ENCODE measurements at places on chromosomes 7 and 10.
A peak's percentile ranks its signal among the peaks of the same experiment; 100 is the strongest.

DNA sequence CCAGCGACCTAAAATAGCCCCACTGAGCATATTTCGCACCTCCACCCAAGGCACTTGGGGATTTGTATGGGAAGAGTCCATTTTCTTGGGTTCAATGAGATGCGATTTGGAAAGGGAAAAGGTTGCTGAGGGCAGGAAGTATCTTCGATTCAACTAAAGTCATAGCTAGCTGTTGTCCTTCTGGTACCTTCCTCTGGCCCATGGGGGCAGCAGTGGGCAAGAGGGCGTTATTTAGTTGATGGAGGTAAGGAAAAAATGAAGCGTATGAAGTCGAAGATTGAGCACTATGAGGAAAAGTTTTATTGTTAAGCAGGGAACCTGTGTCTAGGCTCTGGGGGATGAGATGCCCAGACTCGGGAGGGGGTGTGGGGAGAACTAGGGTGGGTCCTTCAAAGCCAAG, 135.4 kb downstream of the EVX1 start:
- DNase-seq = peak; percentile 22

- DNase-seq = peak; percentile 80
These were observed 257.7 kb upstream of the NFE2L3 start for GRCh38 chr7:25894002-25894901.

DNA sequence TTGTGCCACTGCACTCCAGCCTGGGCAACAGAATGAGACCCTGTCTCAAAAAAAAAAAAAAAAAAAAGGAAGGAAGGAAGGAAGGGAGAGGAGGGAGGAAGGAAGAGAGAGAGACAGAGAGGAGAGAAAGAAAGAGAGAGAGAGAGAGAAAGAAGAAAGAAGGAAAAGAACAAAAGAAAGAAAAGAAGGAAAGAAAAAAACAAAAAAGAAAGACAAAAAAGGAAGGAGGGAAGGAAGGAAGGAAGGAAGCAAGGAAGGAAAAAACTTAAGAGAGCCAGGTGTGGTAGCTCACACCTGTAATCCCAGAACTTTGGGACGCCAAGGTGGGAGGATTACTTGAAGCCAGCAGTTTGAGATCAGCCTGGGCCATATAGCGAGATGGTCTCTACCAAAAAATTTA, 731 bp upstream of the SPACDR start:
- no peak for DNase-seq

- DNase-seq = no peak
These were observed 210.8 kb downstream of the ADAM12 start for GRCh38 chr10:126177417-126178030.

GRCh38 chr7:98840722-98841121, 29.1 kb downstream of the TMEM130 start:
- peak; percentile 93 for DNase-seq

DNA sequence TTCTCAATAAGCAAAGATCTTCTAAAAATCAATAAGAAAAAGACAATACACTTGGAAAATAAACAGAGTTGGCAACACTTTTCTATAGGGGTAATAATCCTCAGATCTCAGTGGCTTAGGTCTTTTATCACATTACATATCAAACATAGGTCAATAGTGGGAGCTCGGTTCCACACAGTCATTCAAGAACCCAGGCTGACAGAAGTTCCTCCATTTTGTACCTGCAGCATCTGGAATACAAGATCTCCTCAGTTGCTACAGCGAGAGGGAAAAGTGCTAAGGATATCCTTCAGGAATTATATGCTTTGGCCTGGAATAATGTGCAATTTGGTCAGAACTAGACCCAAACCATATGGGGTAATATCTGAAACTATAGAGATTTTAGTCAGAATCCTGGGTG, 55.4 kb upstream of the MSRB2 start:
- DNase-seq = no peak

- no peak for DNase-seq
These were observed 29.8 kb downstream of the SLC29A3 start for GRCh38 chr10:71348850-71349249.

DNA sequence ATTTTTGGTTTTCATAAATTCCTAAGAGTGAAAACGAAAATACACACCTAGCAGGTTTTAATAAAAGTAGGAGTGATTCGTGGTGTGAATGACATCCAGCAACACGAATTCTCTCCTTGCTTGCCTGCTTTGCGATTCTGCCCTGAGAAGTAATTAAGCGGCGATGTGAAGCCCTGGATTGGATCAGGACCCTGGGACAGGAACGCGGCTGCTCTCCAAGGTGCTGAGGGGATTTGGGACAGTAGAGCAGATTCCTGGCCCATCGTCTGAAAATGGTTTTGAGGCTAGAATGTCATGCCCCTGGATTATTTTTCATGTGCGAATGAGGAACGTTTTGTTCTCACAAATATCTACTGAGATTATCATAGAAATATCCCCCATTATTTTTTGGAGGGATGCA, 7.8 kb downstream of the NPS start:
- DNase-seq = peak; percentile 36

- DNase-seq = no peak
These were observed 112.0 kb upstream of the CHST15 start for GRCh38 chr10:124205432-124205831.

GRCh38 chr10:113612154-113612553, 51.7 kb downstream of the NRAP start:
- no peak for DNase-seq

- DNase-seq = no peak
These were observed 399.0 kb downstream of the GRID1 start for GRCh38 chr10:85967594-85967993.

- no peak for DNase-seq
These were observed 72.1 kb downstream of the PTPRZ1 start for GRCh38 chr7:121945066-121945465.

- DNase-seq = no peak
These were observed 116.6 kb downstream of the DOCK4 start for GRCh38 chr7:112089551-112089950.

GRCh38 chr10:11533328-11533781, 78.1 kb downstream of the USP6NL start:
- DNase-seq = no peak

DNA sequence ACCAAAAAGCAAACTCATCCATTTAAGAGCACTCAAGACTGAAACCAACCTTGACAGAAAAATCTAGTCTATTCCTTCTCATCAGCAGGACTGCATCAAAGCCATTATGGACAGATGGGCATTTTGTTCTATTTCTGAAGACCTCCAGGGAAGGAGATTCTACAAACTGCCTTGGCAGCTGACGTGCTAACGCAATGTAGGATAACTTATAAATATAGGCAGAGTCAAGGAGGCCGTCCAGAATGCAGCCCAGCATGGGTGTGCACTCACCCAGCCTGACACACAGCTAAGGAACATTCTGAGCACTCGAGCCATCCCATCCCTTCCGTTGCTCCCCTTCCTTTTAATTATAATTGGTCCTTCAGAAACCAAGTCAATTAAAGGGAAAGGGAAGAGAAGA, 25.3 kb upstream of the NEBL start:
- DNase-seq = no peak

DNA sequence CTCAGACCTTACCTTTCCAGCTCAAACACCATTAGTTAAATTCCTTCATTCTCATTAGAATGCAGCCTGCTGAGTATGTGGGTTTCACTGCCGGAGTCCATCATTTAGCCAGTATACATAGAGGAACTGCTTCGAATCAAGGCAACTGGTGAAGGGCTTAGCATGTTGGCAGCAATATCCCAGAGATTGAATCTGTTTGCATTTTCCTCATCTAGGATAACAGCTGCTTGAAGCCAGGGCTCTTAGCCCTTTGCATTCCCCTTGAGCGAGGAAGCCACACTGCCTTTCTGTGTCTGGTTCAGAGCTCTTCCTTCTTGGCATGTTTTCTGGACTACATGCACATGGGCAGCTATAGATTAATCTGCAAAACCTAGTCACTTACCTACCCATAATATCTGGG, 14.7 kb downstream of the NODAL start:
- no peak for DNase-seq

DNA sequence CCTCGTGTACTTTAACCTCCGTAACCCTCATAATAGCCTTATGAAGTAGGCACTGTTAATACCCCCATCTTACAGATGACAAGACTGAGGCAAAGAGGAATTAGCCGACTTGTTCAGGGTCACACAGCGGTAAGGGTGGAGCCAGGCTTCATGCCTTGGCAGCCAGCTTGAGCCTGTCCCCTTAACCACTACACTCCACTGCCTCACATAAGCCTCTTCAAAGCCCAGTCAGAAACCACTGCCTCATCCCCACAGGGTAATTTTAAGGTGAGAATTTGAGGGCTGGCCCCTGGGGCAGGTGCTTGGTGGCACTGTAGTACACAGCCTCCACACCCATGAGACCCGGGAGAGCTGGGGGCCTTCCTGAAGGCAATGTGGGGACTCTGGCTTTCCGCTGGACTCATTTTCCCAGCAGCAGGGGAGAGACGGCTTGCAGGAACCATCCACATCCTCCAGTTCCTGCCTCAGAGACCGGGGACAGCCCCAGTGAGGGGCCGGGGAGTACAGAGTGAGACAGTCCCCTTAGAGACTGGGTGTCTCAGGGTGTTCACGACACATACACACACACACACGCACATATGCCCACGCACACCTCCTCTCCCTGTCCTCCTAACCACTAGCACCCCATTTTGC, 7.6 kb upstream of the C10orf105 start:
- no peak for DNase-seq

DNA sequence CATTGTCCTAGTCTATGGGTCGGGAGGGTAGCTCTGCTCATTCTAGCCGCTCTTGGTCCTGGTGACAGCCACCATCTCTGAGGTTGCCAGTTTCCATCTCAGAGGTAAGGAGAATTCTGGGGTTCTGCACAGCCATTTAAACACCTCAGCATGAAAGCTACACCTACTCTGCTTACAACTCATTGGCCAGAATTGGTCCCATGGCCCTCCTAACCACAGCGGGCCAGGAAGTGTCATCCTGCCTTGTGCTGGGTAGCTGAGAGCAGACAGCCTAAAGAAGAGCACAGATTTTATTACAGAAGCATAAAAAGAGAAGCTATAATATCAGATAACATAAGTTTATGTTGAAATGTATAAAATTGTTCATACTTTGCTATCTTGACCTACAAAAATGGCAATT, 152.7 kb downstream of the HECW1 start:
- DNase-seq = no peak

GRCh38 chr7:28739128-28739527, 219.0 kb downstream of the TRIL start:
- DNase-seq = no peak

GRCh38 chr7:41584746-41585145, 118.1 kb downstream of the INHBA start:
- DNase-seq = peak; percentile 26

GRCh38 chr10:8967061-8967460, 912.6 kb downstream of the GATA3 start:
- peak; percentile 3 for DNase-seq

Data from Daoy (cell line).